Heart right ventricle (tissue), 16 donors: ENCODE measurements at places on chromosomes 2 and 18. TPM values are rescaled to one million over a fixed set of nuclear protein-coding genes. Genes with fewer than 3 reads are reported as not detected.

GRCh38 chr18:48034651-48035555 is 104.4 kb upstream of the SMAD2 start:
- DNase-seq: no peak

The SKA1 gene
- total RNA-seq: 0.15 TPM

DNA sequence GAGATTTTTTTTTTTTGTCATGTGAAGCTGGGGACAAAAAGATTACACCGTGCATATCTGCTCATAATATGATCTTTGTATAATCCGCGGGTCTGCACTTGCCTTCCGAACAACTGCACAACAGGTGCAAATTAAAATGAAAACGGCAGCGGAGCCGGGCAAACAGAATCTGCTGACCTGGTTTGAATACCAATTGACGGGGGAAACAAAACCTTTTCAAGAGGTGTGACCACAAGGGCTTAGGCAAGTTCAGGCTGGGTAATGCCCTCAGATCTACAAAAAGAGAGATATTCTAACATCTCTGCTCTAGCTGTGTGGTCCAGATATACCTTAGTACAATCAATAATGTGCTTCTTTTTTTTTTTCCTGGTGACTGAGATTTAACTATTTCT is 88.5 kb downstream of the ZEB2 start:
- no peak for DNase-seq

The LRATD1 gene
- total RNA-seq: 0.76 TPM

DNA sequence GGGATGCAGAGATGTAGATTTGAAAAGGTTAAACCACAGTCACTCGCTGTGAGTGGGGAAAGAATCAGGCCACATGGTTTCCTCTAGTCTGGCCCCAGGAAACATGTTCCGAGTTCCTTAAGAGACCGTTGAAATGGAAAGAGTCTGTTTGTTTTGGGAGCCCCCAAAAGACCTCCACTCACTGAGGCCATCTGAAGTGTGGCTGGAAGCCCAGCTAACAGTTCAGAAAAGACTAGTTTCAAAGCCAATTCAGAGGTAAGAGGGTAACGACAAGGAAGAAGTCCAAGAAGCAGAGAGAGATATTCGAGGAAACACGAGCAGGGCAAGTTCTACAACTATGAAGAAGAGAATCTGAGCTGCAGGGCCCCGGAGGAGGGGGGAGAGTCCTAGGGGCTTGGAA is 61.0 kb downstream of the APOB start:
- DNase-seq: no peak

DNA sequence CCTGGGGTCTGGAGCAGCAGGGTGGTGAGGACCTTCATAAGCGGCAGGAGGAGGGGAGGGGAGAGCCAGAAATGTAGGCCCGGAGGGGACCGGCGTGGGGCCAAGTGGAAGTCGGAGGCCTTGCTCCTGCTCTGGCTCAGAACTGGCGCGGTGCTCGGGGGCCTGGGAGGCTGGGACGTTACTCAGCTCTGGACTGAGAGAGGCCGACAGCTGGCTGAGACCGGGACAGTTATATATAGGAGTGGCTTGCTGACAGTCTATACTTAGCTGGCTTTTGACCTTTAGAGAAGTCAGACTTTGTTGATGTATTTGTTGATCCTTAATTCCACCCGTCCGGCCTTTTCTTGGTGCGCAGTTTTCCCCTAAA is 15.7 kb downstream of the IGFBP5 start:
- DNase-seq: peak; percentile 86

The AGXT gene
- total RNA-seq: not detected

DNA sequence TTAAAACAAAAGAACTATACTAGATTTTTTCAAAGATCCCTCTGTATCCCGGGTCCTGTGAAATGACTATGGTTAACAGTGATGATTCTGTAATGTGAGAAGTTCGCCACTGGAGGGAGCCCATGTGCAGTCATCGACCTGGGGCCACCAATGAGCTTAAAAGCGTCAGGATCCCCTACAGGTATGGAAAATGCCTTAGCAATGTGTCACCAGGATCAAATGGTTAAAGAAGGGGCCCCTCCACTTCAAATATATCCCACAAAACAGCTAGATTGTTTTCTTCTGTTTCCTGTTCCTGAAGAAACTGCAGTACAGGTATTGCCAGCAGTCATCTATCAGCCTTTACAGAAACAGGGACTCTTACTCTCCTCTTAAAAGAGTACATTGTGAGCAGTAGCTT is 15.3 kb downstream of the CHRNA1 start:
- peak; percentile 61 for DNase-seq
